ENCODE measurements at places on chromosomes 2 and 18.

GRCh38 chr2:98552499-98553179 lies 55.7 kb downstream of the COA5 start:
- DNase-seq: no peak

- no peak for DNase-seq
Observed at GRCh38 chr18:73728657-73729056, 419.0 kb downstream of the FBXO15 start.

DNA sequence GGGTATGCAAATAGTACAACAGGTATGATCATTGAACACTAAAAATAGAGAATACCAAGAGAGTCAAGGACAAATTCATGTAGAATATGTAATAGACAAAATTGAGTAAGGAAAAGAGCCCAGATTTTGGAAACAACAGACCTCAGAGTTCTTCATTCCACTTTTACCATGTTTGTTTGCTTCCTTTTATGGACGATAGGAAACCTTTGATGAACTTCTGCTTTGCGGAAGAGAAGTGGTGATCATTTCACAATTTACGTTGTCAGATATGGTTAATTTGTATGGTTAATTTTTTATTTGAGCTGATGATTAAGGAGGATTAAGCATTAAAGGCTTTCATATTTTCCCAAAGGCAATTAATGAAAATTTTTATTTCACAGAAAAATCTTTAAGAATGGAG lies 16.3 kb downstream of the MARCHF7 start:
- DNase-seq: no peak

DNA sequence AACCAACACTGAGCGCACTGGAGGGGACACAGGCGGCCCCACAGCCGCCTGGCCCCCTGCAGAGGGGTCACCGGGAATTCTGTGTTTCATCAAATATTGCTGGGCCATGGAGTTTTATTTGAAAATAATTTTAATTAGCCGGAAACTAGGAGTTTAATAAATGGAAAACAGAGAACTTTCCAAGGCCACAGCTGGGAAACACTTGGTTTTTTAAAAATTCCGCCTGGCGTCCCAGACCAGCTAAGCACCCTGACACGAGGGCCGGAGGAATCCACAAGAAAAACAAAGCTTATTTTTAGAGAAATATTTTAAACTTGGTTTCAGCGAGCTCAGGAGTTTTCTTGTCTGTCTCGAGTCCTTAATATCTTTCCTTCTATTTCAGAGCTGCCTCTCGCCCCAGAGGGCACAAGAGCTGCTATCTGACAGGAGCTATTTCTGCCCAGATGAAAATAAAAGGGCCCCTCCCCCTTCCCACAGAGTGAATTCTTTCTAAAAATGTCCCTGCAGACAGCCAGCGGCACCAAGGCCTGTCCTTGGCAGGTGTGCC lies 8.2 kb downstream of the ZFP36L2 start:
- no peak for DNase-seq

- no peak for DNase-seq
Observed at GRCh38 chr18:5606951-5607350, 63.2 kb upstream of the EPB41L3 start.

DNA sequence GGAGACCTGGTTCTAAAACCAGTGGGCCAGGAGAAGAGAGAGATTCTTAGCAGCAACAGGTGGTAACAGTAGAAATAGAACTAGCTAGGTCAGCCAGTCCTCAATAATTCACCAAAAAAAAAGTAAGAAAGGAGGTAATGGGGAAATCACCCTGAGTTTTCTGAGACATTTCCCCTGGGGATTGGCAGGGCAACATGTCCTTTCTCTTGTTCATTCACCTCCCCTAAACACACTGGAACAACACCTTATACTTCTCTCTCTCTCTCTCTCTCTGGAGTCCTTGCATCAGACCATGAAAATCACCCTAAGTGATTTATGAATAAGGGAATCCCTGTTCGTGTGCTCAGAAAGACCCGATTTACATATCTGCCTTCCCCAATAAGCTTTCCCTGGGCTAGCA lies 64.8 kb downstream of the COX7A2L start:
- no peak for DNase-seq

DNA sequence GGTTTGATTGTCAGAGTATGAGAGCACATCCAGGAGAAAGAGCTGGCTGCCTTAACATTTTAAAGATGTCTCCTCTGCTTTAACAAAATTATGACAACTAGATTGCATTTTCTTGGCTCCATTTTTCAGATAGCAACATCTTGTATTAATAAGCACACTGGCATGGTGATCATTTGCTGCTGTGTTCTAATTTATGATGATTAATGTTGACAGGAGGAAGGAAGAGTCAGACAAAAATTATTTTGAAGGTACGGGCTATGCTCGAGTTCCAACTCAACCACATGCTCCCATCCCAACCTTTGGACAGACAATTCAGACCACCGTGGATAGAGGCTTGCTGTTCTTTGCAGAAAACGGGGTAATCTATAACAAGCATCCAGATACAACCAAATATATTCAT lies 98.2 kb upstream of the TTC39C start:
- no peak for DNase-seq

DNA sequence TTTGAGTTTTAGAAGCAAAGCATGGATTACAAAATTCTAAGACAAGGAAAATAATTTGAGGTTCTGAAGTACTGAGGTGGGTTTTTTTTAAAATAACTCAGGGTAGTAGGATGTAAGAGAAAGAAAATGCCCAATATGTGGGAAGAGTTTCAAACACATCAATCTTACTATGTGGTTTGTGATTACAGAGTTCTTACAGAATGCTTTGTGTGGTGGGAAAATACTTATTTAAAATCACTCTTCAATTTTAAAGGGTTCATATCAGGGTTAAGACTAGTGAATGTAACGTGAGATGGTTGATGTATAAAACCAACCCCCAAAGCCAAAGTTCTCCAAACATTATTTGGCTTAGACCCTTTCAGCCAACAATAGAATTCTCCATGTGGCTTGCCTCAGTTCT lies 173.5 kb downstream of the UBE2E3 start:
- no peak for DNase-seq

DNA sequence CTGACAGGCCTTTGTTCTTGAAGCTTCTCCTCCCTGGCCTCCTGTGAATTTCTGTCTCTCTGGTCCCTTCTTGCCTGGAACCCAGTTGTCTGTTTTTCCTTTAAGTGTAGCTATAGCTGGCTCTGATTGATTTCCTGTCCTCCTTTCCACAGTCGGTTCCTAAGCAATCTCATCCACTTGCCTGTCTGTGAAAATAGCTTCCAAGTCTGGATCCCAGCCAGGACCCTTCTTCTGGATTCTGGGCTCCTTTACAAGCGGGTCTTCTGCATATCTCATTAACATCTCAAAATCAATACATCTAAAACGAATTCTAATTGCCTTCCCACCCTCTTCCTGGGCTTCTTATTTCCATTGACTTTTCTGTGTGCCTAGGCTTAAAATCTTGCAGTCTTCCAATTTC lies 124.9 kb downstream of the DAW1 start:
- no peak for DNase-seq

GRCh38 chr2:233064530-233065199 lies 4.5 kb downstream of the INPP5D start:
- DNase-seq: no peak

GRCh38 chr2:179460181-179460929 lies 195.7 kb upstream of the SESTD1 start:
- DNase-seq: no peak

- no peak for DNase-seq
Observed at GRCh38 chr2:100186126-100186525, 43.7 kb upstream of the AFF3 start.

GRCh38 chr2:127594116-127594591 lies 51.8 kb upstream of the GPR17 start:
- DNase-seq: no peak

- no peak for DNase-seq
Observed at GRCh38 chr2:105797298-105797819, 52.6 kb downstream of the NCK2 start.

DNA sequence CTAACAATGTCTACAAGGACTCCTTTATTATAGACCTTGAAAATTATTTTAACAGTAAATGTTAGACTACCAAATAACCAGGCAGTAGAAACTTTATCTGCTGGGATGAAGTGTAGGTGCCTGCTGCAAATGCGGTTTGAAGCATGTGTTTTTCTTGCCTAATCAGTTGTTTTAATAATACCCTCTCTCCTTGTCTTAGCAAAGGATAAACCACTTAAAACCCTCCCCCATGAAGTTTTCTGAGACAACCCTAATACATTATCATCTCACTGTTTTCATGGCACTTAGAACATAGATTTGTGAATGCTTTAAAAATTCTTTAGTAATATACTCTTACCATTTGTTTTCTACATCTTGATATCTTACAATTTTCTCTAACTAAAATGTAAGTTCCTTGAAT lies 98.6 kb downstream of the ASXL3 start:
- no peak for DNase-seq

DNA sequence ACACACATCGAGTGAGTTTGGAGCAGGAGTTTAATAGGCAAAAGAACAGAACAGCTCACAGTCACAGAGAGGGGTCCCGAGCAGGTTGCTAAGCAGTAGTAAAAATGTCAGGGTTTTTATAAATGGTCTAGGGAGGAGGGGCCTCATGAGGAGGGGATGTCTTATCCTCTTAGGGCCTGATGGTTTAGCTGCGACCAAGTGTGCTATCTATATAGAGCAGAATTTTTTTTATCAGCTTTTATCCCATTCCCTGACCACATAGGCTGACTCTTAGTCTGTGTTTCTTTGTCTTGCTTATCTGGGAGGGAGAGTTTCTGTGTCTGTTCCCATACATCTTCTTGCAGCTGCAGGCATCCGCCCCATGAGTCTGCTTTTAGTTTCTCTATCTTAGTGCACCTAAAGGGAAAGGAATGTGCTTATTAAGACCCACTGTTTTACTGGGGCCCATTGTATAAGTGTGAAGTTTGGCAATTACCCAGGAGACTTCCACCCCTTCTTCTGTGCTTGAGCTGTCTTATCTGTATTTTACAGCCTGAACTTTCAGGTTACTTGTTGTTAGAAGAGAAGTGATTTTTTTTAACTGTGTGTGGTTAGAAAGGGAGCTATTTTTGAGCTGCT lies 30.4 kb upstream of the GMCL1 start:
- no peak for DNase-seq

DNA sequence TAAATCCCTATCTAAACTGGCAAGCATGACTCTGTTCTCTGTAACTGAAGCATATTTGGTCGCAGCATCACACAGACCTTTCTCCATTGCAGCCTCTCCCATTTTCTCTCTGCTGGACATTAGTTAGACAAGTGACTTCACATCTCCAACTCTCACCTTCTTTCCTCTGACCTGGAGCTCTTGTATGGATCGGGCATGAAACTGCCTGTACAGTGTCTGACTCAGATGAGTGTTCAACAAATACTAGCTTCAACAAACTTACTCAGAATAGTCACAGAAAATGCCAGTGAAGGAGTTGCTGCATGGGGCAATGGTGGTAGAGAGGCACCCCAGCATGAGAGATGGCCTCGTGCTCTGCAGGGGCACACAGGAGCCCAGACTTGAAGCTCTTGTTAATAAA lies 104.7 kb upstream of the COPS8 start:
- no peak for DNase-seq

- DNase-seq: no peak
Observed at GRCh38 chr2:618422-618990, 58.7 kb downstream of the TMEM18 start.

GRCh38 chr2:27131429-27131828 lies 3.0 kb downstream of the PREB start:
- no peak for DNase-seq

DNA sequence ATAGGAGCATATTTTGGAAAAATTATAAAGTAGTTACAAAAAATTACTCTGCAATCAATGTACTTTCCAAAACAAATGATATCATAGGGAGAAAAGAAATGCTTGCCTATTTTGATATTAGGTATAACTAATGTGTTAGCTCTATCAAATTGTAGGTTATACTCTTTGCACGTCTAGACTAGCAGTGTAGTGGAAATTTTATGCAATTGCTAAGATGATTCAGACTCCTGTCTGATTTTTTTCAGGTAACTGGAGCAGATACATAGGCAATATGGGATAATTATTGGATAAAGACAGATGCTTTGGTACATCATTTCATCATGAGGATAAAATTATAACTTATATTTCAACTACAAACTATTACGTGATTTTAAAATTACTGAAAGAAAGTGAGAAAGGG lies 918.3 kb downstream of the EPHA4 start:
- DNase-seq: no peak

DNA sequence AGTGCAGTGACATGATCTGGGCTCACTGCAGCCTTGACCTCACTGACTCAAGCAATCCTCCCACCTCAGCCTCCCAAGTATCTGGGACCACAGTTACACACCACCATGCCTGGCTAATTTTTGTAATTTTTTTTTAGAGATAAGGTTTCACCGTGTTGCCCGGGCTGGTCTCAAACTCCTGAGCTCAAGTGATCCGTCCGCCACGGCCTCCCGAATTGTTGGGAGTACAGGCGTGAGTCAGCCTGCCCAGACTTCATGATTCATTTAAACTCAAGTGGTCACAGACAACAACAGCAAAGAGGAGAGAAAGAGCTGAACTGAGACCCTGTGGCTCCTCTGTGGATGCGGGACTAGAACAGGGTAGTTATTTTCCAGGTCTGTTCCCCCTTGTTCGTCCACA lies 83.0 kb downstream of the TSHZ1 start:
- no peak for DNase-seq

GRCh38 chr2:151551556-151551955 lies 141.9 kb downstream of the RIF1 start:
- no peak for DNase-seq

GRCh38 chr2:138536302-138536701 lies 34.7 kb downstream of the SPOPL start:
- DNase-seq: no peak

DNA sequence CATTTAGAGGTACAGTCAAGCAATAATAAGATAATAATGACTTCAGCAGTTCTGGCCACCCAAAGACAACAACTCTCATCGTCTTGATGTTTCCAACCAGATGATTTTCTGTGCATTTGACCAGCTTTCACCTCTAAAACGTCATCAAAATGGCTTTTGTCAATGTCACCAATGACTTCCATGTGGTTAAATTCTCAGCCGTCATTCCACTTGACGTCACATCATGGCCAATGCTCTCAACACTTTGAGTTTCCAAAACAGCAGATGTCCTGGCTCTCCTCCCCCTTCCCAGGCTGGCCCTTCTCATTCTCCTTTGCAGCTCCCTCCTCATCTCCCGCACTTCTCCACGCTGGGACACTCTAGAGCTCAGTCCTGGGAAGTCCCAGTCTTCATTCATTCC lies 258.3 kb downstream of the BCL2 start:
- no peak for DNase-seq

DNA sequence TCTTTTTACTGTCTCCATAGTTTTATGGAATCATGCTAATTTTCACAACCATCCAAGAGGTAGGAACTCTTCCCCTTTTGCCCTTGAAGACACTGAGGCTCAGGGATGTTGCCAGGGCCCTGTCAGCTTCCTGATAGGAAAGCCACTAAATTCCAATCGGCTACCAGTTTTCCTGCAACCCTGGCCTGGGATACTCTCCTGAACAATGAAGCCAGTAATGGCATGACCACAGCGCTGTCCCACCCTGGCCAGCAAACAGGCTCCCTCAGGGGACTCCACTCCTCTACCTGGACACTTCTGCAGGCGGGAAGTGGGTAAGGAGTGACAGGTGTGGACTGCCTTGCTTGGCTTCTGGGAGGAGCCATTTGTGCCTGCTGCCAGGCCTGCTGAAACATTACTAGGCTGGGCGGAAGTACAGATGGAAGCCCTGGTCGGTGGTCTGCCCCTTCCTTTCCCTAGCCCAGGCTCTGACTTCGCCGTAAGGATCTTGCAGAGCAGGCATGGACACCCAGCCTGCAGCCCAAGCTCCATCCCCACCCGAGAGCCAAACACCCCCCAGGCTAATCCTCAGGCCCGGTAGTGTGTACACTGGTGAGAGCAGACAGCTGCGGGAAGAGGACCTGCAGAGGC lies 78.8 kb upstream of the SMAD2 start:
- DNase-seq: no peak
